HFFc6 (cell line): ENCODE measurements at places on chromosomes 16 and 17.
A peak's percentile ranks its signal among the peaks of the same experiment; 100 is the strongest.

GRCh38 chr16:53356478-53357207, 77.6 kb upstream of the RBL2 start:
- DNase-seq: no peak

GRCh38 chr17:49574323-49574781, 1.3 kb upstream of the NXPH3 start:
- no peak for DNase-seq

GRCh38 chr17:80652756-80653330, 108.2 kb downstream of the RPTOR start:
- DNase-seq: peak; percentile 1

DNA sequence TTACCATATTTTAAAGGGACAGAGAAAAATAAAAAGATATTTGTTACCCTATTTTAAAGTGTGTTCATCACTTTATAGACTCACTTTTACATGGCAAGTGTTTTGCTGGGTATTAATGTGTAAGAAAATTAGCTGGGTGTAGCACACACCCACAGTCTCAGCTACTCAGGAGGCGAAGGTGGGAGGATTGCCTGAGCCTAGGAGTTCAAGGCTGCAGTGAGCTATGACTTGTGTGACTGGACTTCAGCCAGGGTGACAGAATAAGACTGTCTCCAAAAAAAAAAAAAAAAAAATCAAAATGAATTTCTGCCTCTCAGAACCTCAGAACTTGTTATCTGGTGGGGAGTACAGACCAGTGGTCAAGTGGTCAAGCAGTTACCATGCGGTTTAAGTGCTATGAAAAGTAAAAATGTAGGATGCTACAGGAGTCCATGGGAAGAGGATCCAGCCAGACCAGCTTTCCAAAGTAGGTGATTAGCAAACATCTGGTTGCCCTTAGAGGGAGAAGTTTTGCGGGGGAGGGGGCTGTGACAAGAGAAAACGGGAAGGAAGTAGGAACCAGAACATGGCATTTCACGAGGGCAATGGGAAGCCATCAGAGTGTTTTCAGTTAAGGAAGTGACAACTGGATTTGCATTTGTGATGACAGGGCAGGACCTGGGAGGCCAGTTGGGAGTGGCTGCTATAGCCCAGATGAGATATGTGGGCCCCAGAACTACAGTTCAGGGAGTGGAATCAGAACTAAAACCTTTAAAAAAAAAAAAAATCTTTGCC, 13.9 kb downstream of the CNEP1R1 start:
- DNase-seq: no peak

- peak; percentile 15 for DNase-seq
These were observed 136.0 kb upstream of the C17orf78 start for GRCh38 chr17:37239690-37240334.

DNA sequence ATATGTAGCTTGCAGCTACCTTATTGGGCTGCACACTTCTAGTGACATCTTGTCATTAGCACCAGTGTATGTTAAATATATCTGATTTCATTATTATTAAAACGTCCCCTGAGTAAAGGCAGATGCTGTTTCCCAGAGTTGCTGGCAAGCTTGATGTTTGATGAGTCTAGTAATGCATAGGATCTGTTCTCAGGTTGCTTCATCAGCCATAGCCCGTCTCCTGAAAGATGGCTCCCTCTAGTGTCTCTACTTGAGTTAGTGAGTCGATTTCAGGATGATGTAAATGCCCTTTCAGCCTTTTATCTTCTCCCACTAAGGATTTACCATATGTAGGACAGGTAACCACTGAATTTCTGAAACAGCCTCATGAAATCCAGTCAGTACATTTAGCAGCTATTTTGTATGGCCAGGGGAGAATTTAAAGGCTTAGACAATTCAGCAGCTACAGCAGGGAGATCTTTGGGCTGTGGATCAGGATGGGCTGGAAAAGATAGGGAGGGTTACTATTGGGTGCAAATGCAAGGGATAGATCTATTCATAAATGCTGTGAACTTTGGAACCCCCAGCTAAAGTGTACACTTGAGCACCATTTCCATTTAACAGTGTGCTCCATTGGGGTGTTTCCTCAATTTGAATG, 376.3 kb downstream of the CNTNAP4 start:
- peak; percentile 5 for DNase-seq

DNA sequence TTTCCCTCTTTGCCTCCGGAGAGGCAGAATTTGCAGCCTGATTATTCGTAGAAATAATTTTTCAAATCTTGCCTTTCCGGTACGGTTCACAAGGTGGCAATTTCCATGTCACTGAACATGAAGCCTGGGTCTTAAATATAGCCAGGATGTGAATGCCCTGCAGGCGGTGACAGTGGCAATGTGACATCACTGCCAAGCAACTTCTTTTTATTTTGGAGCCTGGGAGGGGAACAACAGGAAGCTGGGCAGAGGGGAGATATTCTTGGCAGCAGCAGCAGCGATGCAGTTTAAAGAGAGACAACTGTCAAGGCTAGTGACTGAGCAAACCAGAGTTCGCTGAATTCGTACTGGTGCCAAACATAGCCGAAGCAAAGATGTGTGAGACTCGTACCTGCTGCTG, 171.1 kb downstream of the SNX29 start:
- no peak for DNase-seq

- peak; percentile 91 for DNase-seq
These were observed at the start of gene SLFN11 for GRCh38 chr17:35373534-35373983. TSS of gene SLFN11 (minus strand) at chr17:35373621. CDS start at chr17:35363807, 9,814 bp downstream.

- no peak for DNase-seq
These were observed 32.8 kb downstream of the TMEM186 start for GRCh38 chr16:8764525-8765250.

DNA sequence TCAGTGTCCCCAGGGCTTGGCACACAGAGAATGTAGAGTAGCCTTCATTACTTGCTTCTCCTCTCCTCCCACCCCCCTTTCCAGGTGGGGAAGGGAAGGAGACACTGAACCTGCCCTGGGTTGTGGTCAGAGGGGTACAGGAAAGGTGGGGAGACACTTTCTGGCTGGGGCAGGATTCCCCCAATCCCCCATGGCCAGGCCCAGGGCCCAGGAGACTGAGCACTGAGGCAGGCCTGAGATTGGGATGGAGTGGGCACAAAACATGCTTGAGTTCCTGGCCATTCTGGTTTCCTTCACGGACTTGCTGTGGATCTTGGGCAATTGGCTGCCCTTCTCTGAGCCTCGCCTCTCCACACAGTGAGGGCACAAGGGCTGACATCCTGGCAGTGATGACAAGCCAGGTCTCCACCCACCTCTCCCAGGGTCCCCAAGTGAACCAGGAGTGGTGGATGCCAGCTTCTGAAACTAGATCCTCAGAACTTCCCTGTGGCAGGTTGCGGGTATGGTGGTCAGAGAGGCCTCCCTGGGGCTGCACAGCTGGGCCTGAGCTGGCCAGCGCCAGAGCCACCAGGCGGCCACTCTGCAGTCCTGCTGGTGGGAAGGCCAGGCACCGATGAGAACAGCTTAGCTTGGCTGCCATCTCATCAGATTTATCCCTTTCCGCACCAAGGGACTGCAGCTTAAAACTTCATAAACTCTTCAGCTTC, 9.3 kb downstream of the ZNF629 start:
- no peak for DNase-seq

GRCh38 chr17:36657763-36658490, 56.5 kb downstream of the MRM1 start:
- DNase-seq: no peak

- DNase-seq: peak; percentile 89
These were observed at the start of gene KRTAP2-3 for GRCh38 chr17:41060052-41060604. TSS of gene KRTAP2-3 (minus strand) at chr17:41060114. CDS start at chr17:41060050, 64 bp downstream.

DNA sequence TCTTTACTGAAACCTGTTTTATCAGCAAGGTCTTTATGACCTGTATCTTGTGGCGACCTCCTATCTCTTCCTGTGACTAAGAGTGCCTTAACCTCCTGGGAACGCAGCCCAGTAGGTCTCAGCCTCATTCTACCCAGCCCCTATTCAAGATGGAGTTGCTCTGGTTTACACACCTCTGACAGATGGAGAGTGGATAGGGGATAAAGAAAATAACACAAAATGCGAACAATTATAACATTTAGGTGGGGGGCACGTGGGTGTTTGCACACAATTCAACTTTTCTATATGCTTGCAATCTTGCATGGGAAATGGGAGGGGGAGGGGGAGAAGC, 83.3 kb downstream of the RMI2 start:
- DNase-seq: no peak

- no peak for DNase-seq
These were observed 393.4 kb downstream of the SEC14L1 start for GRCh38 chr17:77534137-77534536.

DNA sequence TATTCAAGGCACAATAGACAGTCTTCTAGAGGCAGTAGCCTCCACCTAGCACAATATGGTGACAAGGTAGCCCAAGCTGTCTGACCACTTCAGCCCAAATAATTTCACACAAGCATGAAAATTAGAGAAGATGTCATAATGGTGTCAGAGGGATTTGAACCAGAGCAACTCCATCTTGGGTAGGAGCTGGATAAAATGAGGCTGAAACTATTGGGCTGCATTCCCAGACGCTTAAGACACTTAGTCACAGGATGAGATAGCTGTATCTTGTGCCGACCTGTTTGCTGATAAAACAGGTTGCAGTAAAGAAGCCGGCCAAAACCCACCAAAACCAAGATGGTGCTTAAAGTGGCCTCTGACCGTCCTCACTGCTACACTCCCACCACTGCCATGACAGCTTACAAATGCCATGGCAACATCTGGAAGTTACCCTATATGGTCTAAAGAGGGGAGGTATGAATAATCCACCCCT, 192.6 kb downstream of the CPPED1 start:
- DNase-seq: no peak

GRCh38 chr16:24635900-24636610, 93.4 kb upstream of the TNRC6A start:
- DNase-seq: peak; percentile 84
